ENCODE measurements at places on chromosomes 6 and 20.
A peak's percentile ranks its signal among the peaks of the same experiment; 100 is the strongest.

DNA sequence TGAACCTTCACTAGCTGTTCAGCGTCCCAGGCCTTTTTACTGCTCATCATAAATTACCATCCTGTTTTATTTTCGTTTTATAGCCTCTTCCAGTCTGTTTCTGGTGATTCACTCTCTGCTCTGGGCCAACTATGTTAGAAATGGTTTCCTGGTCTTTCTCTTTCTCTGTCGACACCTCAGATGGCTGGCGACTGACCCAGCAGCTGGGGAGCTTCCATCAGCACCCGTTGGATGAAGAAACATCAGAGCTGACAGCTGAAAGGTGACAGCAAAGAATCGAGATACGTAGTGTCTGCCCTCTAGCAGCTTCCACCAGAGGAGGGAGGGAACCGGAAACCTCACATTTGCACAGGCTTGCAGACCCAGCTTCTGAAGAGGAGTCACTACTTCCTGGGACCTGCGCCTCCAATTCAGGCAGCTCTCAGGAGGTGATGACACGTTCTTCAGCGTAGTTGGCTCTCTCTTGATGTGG, 82.9 kb upstream of the MLN start:
- peak; percentile 60 for DNase-seq

- no peak for DNase-seq
Measured at GRCh38 chr6:2947445-2947844, 23.9 kb downstream of the SERPINB6 start.

GRCh38 chr6:35259948-35260590, 534 bp downstream of the ZNF76 start:
- DNase-seq, result peak; percentile 75

DNA sequence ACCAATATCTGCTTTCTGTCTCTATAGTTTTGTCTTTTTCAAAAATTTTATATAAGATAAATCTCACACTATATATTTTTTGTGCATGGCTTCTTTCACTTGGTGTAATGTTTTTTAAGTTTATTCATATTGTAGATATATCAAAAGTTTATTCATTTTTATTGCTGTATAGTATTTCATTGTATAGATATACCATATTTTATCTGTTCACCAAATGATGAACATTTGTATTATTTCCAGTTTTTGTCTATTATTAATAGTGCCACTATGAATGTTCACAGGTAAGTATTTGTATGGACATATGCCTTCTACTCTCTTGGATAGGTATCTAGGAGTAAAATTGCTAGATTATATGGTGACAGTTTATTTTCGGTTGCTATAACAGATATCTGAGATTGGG, 289.5 kb upstream of the CITED2 start:
- no peak for DNase-seq

- DNase-seq, result peak; percentile 7
Measured at GRCh38 chr6:106974336-106974998, at the start of gene CD24. Gene CD24, minus strand, starts transcription at chr6:106974729. Its CDS starts 83 bp downstream, at chr6:106974646.

DNA sequence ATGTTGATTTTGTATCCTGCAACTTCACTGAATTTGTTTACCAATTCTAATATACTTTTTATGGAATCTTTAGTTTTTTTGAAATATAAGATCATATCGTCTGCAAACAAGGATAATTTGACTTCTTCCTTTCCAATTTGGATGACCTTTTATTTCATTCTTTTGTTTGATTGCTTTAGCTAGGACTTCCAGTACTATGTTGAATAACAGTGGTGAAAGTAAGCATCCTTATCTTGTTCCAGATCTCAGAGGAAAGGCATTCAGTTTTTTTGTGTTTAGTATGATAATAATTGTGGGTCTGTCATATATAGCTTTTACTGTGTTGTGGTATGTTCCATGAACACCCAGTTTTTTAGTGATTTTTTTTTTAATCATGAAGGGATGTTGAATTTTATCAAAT, 75.7 kb downstream of the GCLC start:
- DNase-seq, result no peak

GRCh38 chr6:106381881-106382280, 21.4 kb downstream of the CRYBG1 start:
- no peak for DNase-seq

DNA sequence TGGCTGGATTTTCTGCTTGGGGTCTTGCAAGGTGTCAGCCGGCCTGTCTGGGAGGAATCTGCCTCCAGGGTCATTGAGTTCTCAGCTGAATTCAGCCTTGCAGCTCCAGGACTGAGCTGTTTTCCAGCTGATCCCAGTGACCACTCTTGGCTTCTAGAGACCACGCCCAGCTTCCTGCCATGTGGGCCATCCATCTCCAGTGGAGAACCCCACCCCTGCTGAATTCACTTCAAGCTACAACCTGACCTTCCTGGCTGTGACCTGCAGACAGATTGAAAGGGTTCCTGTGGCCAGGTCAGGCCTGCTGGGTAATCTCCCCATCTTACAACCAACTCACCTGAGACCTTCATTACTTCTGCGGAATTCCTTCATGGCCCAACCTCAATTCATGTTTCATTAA, 26.5 kb upstream of the SYNDIG1 start:
- no peak for DNase-seq

GRCh38 chr6:22444330-22444729, 125.0 kb upstream of the HDGFL1 start:
- DNase-seq, result no peak

DNA sequence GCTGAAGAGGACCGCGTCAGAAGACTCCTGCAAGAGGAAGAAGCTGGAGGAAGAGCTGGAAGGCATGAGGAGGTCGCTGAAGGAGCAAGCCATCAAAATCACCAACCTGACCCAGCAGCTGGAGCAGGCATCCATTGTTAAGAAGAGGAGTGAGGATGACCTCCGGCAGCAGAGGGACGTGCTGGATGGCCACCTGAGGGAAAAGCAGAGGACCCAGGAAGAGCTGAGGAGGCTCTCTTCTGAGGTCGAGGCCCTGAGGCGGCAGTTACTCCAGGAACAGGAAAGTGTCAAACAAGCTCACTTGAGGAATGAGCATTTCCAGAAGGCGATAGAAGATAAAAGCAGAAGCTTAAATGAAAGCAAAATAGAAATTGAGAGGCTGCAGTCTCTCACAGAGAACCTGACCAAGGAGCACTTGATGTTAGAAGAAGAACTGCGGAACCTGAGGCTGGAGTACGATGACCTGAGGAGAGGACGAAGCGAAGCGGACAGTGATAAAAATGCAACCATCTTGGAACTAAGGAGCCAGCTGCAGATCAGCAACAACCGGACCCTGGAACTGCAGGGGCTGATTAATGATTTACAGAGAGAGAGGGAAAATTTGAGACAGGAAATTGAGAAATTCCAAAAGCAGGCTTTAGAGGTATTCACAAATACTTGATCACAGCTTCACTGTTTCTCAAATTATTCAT, 8.9 kb upstream of the SNRNP48 start:
- DNase-seq, result no peak

DNA sequence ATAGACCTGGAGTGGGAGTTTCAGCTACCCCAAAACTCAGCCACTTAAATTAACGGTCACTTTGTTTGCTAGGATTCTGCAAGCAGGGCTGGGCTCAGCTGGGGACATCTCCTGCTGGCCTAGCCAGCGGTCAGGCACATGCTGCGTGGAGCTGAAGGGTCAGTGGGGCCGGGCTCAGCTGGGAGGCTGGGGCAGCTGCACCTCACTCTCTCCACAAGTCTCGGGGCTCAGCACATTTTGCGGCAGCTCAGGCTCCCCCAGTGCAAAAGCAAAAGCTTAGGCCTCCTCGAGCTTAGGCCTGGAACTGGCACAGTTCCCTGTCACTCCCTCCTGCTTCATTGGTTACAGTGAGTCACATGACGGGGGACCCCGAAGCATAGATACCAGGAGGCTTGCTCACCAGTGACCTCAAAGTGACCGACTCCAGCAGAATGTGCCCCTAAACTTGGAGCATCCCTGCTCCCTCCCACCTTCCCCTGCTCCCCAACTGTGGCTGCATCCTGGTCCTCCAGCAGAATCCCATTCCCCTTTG, 80.6 kb upstream of the CST7 start:
- no peak for DNase-seq

DNA sequence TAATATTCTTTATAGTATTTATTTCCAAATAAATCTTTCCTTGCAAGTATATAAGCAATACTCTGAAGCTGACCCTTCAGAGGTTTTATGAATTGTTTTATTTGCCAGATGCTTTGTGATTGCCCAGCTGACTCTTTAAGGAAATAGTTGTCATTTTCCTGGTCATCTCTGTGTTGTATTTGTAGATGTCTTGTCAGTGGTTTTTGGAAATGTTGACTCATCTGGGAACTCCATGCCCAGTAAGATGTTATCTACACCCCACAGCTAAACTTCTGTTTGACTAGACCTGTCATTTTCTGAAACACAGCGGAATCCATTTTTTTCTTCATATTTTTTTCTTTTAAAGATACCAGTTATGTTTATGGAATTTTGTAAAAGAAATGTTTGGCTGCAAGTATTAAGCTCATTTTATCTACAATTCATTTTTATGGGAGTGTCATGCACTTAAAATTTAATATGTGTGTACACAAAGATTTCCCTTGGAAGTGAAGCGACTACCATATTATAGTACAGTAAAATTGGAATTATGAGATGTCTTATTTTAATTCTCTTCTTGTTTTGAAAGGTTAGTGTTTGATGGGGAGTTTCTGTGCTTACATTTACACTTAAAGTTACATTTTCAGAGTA, 491.0 kb downstream of the NKAIN2 start:
- DNase-seq, result no peak

GRCh38 chr6:36201612-36202011, 5.1 kb downstream of the BRPF3 start:
- DNase-seq, result peak; percentile 19

- no peak for DNase-seq
Measured at GRCh38 chr6:114421199-114421598, 78.4 kb upstream of the HS3ST5 start.

DNA sequence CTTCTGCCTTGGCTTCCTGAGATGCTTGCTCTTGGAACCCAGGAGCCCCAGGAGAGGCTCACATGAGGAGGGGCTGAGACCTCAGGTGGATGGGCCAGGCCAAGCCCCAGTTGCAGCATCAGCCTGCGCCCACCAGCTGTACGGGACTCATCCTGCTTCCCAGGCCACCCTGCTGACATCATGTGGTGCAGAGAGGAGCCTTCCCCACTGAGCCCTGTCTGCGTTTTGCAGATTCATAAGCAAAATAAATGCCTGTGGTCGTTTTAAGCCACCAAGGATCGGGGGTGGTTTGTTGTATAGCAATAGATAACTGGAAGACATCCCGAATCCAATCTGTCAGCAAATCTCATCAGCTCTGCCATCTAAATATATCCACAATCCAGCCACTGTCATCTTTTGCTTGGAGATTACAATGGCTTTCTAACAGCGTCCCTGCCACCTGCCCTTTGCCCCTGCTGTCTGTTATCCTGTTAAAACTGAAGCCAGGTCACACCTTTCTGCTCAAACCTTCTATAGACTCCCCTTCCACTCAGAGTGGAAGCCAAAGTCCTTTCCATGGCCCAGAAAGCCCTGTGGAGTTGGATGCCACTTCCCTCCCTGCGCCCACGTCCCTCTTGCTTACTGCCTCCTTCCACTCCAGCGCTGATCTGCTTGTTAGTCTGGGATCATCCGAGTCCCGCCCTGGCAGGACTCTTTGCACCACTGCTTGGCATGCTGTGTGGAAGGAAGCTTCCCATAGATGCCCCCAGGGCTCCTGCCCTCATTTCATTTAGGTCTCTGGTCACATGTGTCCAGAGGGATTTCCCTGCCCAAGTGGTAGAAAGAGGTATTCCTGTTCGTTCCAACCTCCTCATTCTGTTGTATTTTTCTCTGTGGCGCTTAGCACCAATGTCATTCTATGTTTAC, 24.0 kb upstream of the MLN start:
- DNase-seq, result no peak

DNA sequence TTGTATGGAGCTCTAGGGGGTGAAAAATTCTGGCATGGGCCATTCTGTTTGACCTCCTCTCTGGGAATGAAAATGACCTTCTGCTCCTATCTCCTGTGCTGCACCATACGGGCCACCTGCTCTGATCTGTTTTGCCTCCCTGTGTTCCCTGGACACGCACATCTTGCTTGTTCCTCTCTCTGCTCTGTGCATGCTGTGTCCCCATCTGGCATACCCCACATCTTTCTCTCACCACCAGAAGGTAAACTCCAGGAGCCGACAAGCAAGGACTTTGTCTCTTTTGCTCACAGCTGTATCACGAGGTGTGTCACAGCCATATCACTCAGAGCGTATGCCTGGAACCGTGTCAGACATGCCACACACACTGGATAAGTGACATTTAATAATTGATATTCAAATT, 208.4 kb upstream of the DTNBP1 start:
- no peak for DNase-seq

- no peak for DNase-seq
Measured at GRCh38 chr6:112061605-112062004, 7.7 kb downstream of the CCN6 start.

DNA sequence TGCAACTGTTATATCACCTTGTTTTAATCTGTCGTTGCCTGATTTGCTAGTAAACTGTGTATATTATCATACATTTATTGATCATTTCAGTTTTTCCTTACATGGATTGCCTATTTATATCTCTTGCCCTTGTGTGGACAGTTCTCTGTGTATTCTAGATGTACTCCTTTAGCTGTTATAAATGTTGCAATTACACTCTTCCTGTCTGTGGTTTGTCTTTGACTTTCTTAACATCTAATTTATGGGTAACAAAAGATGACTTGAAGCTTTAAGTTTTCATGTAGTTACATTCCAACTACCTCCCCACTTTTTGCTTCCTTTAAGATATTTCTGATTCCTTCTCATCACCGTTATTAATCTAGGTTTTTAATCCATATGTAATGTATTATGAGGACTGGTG, 22.6 kb downstream of the PLCB1 start:
- no peak for DNase-seq

- DNase-seq, result no peak
Measured at GRCh38 chr6:20564777-20565176, 30.5 kb downstream of the CDKAL1 start.

- DNase-seq, result no peak
Measured at GRCh38 chr20:9608639-9609340, 94.4 kb downstream of the LAMP5 start.

DNA sequence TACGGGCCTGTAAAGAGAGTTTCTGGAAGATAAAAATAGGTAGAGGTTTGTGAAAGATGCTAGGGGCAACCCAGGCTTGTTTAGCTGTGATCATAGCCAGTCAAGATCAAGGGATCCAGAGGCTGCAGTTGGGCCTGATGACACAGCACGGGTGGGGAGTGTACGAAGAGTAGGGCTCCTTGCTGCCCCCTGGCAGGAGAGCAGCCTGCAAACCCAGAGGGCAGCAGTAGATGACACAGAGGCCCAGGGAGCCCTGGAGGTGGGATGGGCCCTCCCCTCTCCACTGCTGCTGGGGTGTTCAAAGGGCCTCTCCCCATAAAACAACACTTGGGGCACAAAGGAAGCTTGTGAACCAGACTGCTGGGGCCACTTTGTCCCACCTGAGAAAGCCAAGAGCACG, 47.2 kb downstream of the VEGFA start:
- DNase-seq, result peak; percentile 24

DNA sequence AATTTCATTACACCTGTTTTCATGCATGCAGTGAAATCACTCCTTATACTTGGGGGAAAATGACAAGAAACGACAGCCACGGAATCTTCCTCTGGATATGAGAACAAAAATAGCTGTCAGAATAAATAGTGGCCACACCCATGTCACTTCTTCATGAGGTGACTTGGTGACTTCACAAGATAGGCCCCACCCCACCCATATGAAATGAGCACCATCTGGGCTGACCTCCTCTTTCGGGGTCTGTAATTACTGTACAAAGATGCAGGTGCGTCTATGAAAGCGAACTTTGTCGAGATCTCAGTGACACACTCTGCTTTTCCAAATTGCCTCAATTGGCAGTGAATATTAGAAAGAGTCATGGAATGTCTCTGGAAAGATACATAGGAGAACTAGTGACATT, 184.2 kb upstream of the CCN2 start:
- no peak for DNase-seq

Data from CD4-positive, alpha-beta T cell treated with Interleukin-17A for 4 hours (primary cell).